Activated naive CD4-positive, alpha-beta T cell treated with anti-CD3 and anti-CD28 coated beads for 36 hours (primary cell): ENCODE measurements at places on chromosomes 4 and X.

DNA sequence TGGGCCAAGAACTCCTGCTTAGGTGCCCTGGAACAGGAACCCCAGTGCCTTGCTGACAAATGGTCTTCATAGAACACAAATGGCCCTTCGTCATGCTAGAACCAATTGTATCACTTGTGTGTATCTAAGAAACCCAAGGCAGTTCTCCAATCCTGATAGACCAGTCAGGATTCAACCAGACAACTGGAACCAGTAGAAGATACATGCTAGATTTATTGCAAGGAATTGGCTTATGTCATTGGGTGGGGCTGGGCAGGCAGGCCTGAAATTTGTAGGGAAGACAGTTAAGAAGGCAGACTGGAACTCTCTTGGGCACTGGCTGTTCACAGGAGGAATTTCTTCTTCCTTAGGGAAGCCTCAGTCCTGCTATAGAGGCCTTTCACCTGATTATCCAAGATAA is 17.0 kb upstream of the TBL1X start:
- no peak for DNase-seq

DNA sequence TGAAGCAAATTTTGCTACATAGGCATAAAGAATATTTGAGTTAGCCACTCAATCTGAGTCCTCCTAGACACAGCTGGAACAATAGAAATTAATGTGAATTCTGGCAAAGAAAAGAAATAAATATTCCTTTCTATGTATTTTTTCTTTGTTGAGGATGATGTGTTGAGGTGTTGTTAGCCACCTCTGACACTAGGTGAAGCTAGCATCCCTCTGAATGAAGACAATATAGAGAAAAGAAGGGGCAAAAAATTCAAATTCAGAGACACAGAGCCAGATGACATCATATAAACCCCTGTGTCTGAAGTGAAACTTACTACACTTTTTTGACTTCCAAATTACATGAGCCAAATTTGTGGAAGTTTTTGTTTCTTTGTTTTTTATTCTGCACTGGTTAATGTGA is 34.6 kb upstream of the TMPRSS11D start:
- DNase-seq, result no peak

DNA sequence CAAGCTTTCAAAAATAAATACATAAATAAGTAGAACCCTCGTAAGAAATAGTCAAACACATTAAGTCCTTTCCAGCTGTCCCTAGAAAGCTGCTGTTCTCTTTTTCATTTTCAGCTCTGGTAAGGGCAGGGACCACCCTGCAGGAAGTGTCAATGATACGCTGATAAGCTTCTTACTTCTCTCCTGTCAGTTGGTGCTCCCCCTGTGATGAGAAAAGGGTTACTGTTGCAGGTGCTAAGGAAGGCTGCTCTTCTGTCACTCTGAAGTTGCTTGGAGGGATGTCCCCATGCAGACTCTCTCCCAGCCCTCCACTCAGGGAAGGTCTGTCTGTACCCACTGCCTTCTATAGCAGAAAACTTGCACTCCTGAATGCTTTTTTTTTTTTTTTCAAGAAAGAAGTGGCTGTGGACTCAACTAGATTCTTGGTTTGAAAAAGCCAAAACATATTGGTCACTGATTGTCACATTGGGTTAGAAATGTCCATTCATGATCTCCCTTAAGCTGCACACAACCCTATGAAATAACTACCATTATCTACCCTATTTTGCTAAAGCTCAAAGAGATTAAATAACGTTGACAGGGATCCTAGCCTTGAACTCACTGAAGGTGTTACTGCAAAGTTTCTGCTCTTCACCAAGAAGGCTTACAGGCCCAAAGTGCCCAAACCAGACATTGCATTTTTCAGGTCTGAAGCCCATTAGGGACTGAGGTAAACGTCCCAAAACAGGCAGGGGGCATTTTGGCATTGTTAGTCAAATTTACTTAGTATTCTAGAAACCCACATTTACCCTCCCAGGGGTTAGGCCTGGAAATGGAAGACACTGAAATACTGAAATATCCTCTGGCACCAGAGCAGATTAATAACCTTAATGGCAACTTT is 1.2 kb downstream of the CXCL3 start:
- no peak for DNase-seq

GRCh38 chr4:80631861-80632260 is 296.3 kb downstream of the CFAP299 start:
- no peak for DNase-seq

- DNase-seq, result no peak
Observed at GRCh38 chrX:45557387-45557786, 356.7 kb upstream of the DIPK2B start.

DNA sequence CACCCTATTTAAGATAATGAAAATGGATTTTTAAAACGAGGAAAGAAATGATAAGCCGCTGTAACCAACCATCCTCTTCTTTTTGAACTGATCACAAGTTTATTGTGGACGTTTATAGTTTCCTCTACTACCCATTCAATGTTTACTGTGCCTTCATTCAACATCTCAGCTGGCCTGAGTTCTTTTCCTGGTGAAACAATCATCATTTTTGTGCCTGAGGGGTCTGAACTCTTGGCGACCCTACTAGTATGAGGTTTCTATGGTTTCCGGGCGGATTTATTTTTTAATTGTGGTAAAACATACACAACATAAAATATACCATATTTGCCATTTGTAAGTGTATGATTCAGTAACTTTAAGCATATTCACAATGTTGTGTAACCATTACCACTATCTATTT is 100.7 kb downstream of the SPRY1 start:
- DNase-seq, result no peak

- no peak for DNase-seq
Observed at GRCh38 chr4:174635732-174636131, 113.4 kb upstream of the HPGD start.

DNA sequence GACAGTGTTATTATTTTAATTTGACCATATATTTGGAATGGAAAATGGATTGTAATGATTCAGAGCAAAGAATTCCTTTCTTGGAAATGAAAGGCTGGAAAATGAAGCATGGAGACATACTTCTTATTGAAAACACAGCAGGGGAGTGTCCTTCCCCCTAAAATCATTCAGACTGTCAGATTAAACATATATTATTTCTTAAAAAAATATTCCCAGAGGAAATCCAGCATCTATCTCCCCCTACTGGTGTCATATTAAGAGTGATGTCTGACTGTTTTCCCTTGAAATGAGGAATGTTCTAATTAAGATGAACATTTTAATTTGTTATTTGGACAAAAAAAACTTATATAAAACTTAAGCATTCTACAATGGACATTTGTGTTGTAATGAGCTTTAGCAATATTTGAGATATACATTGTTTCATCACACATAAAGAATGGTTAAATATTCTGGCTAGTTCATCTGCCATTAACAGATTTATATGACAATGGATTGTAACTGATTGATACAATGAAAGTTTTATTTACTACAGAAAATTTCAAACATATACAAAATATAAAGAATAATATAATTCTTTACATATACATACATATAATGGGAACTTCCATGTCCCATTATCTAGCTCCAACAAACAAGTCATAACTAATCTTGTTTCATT is 264.6 kb downstream of the SPRY1 start:
- DNase-seq, result no peak

GRCh38 chrX:65741823-65742222 is 74.4 kb downstream of the MSN start:
- no peak for DNase-seq

- DNase-seq, result no peak
Observed at GRCh38 chr4:80036306-80036705, 36.7 kb downstream of the ANTXR2 start.

DNA sequence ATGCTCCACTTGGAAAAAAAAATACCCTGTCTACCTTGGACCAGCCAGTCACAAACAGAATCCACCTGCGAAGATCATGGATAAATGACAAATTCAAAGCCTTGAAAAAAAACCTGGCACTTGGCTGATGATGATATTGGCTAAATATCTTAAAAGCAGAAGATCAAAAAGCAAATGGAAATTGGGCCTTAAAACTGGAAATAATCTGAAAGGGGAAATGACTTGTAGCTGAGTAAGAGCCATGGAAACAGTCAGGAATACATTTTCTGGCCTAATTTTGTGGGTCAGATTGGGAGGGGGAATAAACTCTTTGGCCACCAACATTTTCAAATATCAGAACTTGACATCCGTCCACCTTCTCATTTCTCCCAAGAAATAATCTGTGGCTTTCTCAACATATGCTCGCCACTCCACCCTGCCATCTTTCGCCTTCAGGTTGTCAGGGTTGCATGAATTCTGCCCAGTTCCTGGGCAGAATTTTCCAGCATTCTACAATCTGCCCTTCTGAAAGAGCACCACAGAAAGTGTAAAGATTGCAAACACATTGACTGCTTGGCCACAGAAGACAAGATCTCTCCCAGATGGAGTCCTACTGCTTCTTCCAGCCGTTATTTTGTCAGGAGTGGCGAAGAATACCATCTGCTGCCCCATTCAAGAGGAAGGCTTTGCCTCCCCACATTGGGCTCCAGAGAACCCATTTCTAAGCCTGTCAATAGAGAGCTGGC is 1.7 kb upstream of the NDP start:
- DNase-seq, result no peak

- no peak for DNase-seq
Observed at GRCh38 chr4:152643153-152644035, 36.4 kb downstream of the TMEM154 start.

GRCh38 chr4:76251441-76252270 is at the start of gene FAM47E:
FAM47E (plus strand) TSS chr4:76251721; CDS start chr4:76251747, 26 bp downstream.
- peak; percentile 37 for DNase-seq

DNA sequence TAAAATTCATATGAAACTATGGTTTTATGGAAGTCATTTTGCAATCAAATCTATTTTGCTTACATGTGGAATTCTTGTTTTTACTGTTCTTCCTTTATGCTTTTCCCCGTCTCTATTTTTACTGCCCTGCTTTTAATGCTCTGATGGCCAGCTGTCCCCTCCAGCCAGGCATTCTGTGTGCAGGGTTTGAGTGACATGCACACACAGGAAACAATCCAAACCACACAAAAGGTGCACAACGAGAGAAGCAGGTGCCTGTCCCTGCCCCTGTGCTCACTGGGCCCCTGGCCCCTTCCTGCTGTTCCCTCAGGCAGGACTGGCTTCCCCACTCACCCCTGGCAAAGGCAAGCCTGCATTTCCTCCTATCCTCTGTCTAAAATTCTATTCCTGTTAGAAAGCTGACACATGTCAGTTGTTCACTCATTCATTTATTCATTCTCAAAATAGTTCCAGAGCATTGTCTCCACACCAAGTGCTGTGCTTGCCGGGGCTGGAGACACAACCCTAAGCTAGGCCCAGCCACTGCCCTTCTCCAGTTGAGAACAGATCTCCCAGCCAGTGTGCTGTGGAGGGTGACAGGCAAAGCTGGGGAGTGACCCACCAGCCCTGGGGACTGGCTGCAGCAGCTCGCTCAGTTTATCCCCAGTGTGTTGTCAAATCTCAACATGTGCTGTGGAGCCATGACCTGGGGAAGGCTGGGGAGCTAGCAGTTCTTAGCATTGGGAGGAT is 346.3 kb downstream of the FBXW7 start:
- no peak for DNase-seq

DNA sequence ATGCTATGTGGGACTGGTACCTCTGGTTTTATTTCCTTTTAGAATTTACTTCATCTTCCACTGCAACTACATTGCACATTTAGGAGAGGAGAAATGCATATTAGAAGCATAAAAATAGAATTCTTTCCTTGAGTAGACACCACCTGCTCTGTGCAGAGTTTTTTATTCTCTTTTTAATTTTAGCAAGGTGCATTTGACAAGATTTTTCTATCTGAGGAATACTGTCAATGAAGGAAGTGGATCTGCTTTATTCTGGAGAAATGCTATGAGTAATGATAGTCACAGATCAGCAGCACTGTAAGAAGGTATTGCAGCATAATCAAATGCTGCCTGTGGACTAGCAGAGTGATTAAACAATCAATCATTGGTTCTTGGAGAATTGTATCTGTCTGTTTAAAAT is 1038.3 kb downstream of the RAPGEF2 start:
- DNase-seq, result no peak

DNA sequence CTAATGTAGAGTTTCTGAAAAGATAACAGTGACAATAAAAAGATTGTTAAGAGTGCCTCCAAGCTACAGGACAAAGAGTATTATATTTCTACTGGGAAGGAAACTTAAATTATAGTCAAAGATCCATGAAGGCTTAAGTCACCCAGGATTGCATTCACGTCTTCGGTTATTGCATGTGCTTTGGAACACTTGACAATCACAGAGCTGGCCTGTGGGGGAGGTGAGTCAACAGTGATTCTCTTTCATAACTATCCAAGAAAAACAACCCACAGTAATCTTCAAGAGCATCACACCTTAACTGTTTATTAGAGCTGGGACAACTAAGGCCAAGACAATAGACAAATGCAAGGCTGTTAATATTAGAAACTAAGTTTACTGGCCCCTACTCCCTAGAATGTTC is 40.3 kb downstream of the PDGFC start:
- no peak for DNase-seq

GRCh38 chr4:39020130-39020529 is 12.1 kb downstream of the TMEM156 start:
- no peak for DNase-seq

- no peak for DNase-seq
Observed at GRCh38 chr4:159944477-159944876, 841.6 kb downstream of the RAPGEF2 start.

DNA sequence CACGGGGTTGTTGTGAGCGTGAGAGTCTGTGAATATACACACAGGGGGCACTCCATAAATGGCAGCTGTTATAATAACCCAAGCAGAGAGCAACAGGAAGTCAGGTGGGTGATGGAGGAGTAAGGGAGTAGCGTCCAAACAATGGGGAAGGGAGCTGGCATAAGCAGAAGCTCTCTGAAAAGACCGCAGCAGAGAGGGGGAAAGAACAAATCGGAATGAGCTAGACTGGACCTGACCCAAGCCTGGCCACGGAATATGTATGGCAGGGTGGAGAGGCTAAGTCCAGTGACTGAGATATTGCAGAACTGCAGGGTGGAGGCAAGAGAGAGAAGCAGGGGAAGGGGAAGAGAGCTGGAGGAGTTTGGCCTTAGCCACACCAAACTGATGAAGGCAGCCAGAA is 6.5 kb upstream of the GJB1 start:
- DNase-seq, result no peak

GRCh38 chrX:138742217-138742616 is 30.7 kb upstream of the FGF13 start:
- DNase-seq, result no peak

DNA sequence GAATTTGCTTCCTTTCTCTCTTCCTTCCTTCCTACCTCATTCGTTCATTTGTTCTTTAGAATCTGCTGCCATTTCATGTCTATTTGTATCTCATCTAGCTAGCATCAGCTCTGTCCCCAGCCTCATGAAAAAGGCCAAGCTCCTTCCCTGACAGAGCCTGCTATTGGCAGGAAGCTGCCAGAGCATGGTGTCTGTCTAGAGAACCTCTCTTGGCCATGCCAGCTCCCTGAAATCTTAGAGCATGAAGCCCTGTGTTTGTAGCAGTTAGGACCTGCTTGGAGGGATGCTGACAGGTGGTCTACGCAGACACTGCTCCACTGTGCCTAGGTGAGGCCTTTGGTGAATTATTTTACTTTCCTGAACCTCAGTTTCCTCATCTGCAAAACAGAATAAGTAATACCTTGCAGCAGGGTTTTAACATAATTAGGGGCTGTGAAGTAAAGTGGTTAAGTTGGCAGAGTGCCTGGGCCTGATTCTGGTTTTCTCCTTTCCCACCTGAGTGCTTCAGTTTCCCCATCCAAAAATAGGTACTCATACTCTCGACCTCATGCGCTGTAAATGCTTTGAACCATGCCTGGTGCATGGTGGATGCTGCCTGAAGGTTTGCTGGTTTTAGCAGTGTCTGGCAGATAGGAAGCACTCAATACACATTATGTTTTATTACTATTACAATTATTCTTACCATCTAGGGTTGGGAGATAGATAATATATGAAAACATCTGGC is 4.7 kb downstream of the PTTG2 start:
- DNase-seq, result no peak

GRCh38 chrX:38006291-38006690 is at the start of gene SYTL5:
SYTL5 (plus strand) TSS chrX:38006553; CDS start chrX:38033890, 27,337 bp downstream.
- DNase-seq, result no peak
